Activated CD8-positive, alpha-beta memory T cell treated with anti-CD3 and anti-CD28 coated beads for 1 hour (primary cell): ENCODE measurements at places on chromosomes 3 and 15.

DNA sequence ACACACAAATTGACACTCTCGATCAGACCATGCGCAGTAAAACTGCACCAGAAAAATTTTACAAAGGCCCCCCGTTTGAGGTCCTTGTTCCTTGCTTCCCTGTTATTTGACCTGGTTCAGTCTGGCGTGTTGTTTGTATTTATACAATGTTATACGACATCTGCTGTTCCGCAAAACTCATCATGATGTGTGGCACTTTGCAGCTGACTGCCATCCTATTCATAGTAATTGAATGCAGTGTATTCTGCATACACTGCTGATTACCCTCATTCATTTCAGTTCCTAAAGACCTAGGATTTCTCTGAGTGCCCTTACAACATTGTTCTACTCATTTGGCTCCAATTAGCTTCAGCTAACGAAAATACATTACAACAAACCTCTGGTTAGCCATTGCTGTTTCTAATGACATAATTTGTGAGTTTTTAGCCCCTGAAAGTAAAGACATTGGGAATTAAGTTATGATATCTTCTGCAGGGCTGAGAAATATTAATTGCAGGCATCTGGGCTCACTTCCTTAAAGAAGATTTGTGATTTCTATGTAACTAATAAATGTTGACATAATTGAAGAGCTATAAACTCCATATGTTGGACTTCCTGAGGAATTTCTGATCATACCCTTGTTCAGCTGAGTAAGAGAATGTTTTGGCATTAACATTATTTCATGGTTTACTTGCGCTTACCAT, 75.7 kb downstream of the C3orf38 start:
- DNase-seq: no peak

DNA sequence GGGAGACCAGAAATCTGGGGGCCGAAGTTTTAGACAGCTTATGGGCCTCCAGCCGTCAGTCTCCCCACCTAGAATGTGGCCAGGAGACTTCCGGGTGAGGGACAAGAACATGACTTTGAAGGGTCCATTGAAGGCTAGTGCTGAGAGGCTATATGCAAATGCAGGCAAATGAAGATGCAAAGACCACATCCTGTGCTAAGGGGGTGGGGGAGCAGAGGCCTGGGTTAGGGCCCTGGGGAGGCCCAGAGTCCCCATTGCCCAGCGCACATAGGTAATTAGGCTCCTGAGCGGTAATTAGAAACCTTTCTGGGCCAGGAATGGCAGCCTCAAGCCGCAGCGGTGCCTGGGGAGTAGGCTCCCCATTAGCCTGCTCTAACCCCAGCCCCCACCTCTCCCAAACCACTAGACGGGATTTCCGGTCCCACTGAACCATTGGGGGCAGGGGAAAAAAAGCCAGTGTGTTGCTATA, 6.8 kb downstream of the CSK start:
- no peak for DNase-seq

DNA sequence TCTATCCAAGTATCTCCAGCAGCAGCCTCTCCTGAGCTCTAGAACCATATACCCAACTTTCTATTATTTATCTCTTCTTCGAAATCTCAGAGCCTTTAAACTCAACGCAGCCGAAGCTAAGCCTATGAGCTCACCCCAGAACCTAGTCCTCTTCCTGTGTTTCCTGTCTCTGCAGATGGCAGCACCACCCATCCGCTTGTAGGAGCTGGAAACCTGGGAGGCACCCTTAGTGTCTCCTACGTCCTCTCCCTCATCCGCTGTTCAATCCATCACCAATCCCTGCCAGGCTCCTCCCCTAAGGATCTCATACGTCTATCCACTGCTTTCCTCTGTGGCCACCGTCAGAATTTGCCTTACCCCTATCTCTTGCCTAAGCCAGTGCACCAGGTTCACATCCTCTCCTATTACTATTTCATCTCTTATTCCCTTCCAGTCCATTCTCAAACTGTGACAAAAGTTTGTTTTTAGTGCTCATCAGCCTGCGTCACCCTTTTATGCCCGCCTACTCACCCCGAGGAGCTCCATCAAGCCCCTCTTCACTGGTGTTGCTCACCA, 9.6 kb downstream of the VGLL4 start:
- DNase-seq: no peak

- no peak for DNase-seq
Observed at GRCh38 chr3:48434591-48435222, 4.8 kb upstream of the PLXNB1 start.

GRCh38 chr3:14793126-14793857, 25.5 kb upstream of the FGD5 start:
- DNase-seq: no peak

- DNase-seq: no peak
Observed at GRCh38 chr3:49553324-49553691, 969 bp upstream of the BSN start.

DNA sequence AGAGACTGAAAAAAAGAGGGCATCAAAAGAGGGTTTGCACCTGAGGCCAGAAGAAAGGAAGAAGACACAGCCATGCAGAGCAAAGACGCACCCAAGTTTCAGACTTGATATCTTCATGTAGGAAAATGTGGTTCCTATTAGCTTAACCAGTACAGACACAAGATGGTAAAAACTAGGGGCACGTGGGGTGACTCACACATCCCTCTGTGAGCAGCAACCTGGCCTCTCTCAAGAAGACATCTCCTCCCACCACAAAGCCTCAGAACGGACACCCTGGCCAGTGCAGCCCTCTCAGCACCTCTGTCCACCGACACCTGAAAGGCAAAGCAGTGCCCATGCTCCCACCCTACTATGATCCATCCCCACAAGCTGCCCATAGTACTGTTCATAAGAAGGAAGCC, 33.3 kb downstream of the GLB1 start:
- DNase-seq: no peak

GRCh38 chr3:140579260-140579659, 98.6 kb upstream of the TRIM42 start:
- DNase-seq: no peak
